Psoas muscle (tissue), 8 donors: ENCODE measurements at places on chromosomes 12 and 14. TPM values are rescaled to one million over a fixed set of nuclear protein-coding genes. Genes with fewer than 3 reads are reported as not detected.

DNA sequence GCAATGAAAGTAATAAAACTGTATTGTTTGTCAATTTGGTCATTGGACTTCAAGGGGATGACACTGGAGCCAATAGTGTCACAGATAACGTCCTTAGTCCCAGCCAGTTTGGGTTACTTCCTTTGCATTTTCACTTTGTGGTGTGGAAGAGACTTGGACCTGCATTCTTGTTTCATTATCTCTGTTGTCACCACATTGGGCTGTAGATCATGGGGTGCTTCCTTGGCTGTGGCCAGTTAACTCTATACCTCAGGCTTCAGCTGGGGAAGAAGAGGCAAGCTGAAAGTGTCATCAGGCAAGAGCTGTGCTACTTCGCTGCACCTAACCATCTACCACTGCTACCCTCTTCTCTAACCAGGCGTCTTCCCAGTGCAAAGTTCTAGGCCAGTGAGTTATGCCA is 15.1 kb upstream of the CISTR start:
- no peaks in the 10 kb centered on the region for H3K36me3 ChIP-seq
- H3K4me1 ChIP-seq, result no peaks in the 10 kb centered on the region

Gene SLCO1B1
- total RNA-seq, result not detected

- H3K27ac ChIP-seq, result peak within 1 kb of the TSS; percentile 46
- H3K4me3 ChIP-seq, result peak within 1 kb of the TSS; percentile 71
- H3K36me3 ChIP-seq, result no peaks in the 10 kb centered on the region
These were observed at the start of gene STXBP6 for GRCh38 chr14:25049568-25050268. TSS of gene STXBP6 (minus strand) at chr14:25050147. CDS start at chr14:24974818, 75,329 bp downstream.

Gene MYBPC1
- total RNA-seq, result 4,505 TPM

GRCh38 chr12:104578453-104578852 is 121.7 kb downstream of the CHST11 start:
- no peaks in the 10 kb centered on the region for H3K4me1 ChIP-seq
- no peaks in the 10 kb centered on the region for H3K36me3 ChIP-seq
- no peak overlapping the region for H3K4me3 ChIP-seq
- peaks cover 1% of the 10 kb centered on the region for H3K27me3 ChIP-seq
- no peak overlapping the region for H3K27ac ChIP-seq
- DNase-seq, result no peak

GRCh38 chr12:95789126-95790032 is 1.2 kb downstream of the NTN4 start:
- no peak overlapping the region for H3K27ac ChIP-seq
- no peaks in the 10 kb centered on the region for H3K36me3 ChIP-seq
- no peaks in the 10 kb centered on the region for H3K4me1 ChIP-seq
- DNase-seq, result peak; percentile 21
- H3K27me3 ChIP-seq, result peaks cover 8% of the 10 kb centered on the region

Gene KERA
- not detected for total RNA-seq

Gene TMEM121
- 0.38 TPM for total RNA-seq

- H3K4me1 ChIP-seq, result no peaks in the 10 kb centered on the region
- H3K27ac ChIP-seq, result no peak overlapping the region
- DNase-seq, result no peak
- no peaks in the 10 kb centered on the region for H3K27me3 ChIP-seq
- no peak overlapping the region for H3K4me3 ChIP-seq
These were observed 354.3 kb downstream of the CEP128 start for GRCh38 chr14:80587096-80587724.

GRCh38 chr12:54941659-54942058 is 42.9 kb downstream of the TESPA1 start:
- no peak for DNase-seq
- no peaks in the 10 kb centered on the region for H3K4me1 ChIP-seq

- no peaks in the 10 kb centered on the region for H3K36me3 ChIP-seq
- H3K4me3 ChIP-seq, result no peak overlapping the region
- H3K4me1 ChIP-seq, result no peaks in the 10 kb centered on the region
- no peak overlapping the region for H3K27ac ChIP-seq
- H3K27me3 ChIP-seq, result no peaks in the 10 kb centered on the region
These were observed 60.6 kb upstream of the KCNA1 start for GRCh38 chr12:4849115-4849541.

Gene RPL10L
- total RNA-seq, result not detected

DNA sequence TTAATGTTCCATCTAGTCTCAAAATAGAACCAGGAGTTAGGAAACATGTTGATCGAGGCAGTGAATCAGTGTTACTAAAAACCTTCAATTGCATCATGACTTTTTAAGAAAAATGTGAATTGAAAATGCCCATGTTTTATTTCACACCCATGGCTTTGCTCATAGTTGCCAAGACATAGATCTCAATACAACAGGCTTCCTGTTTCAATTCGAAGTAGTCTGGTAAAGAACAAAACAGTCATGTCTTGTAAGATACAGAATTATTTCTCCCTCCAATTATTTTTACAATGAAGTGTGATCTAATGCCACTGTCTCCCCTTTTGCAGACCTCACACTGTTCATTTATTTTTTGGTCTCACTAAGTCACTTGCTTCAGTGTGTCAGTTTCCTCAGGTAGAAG is 44.6 kb upstream of the FAR2 start:
- no peak for DNase-seq
- H3K27ac ChIP-seq, result no peak overlapping the region
- no peak overlapping the region for H3K4me3 ChIP-seq
- H3K27me3 ChIP-seq, result no peaks in the 10 kb centered on the region
- no peaks in the 10 kb centered on the region for H3K36me3 ChIP-seq

DNA sequence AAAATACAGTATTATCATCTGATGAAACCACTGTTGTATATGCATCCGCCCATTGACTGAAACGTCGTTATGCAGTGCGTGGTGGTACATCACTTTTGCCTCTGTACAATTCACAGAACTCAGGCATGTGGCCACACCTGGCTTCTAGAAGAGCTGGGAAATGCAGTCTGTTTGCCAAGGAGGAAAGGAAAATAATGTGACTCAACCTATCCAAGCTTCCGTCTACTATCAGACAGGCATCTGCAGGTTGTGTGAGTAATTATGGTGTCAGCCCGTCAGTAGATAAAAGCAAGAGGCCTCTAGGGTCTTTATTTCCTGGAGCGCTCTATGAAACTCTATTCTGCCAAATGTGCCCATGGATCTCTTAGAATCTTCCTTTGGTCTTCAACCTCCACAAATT is 111.6 kb downstream of the BBS10 start:
- H3K27ac ChIP-seq, result no peak overlapping the region
- H3K4me1 ChIP-seq, result no peaks in the 10 kb centered on the region
- no peak for DNase-seq
- H3K4me3 ChIP-seq, result no peak overlapping the region
- no peaks in the 10 kb centered on the region for H3K27me3 ChIP-seq

GRCh38 chr12:71216725-71217579 is 59.2 kb upstream of the TSPAN8 start:
- no peaks in the 10 kb centered on the region for H3K36me3 ChIP-seq
- H3K4me1 ChIP-seq, result no peaks in the 10 kb centered on the region
- H3K4me3 ChIP-seq, result no peak overlapping the region
- no peaks in the 10 kb centered on the region for H3K27me3 ChIP-seq

- no peaks in the 10 kb centered on the region for H3K36me3 ChIP-seq
- H3K27me3 ChIP-seq, result no peaks in the 10 kb centered on the region
- no peak for DNase-seq
- no peak overlapping the region for H3K4me3 ChIP-seq
- no peak overlapping the region for H3K27ac ChIP-seq
These were observed 102.7 kb downstream of the DACT1 start for GRCh38 chr14:58740379-58740935.

DNA sequence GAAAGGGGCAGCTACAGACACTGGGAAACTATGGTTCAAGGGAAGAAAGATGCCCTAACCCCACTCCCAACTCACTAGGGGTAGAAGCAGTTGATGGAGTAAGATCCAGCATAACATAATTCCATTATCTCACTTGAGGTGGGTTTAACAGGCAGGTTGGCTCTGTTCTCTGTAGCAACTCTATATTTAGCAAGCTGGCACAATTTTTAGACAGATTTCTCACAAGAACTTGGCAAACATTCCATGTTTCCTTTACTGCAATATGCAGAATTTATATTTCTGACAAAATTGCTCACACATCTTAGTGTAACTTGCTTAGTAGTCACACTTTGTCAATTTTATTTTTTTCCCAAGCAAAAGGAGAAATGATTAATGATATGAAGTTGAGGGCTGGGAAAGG is 475.4 kb downstream of the RMST start:
- H3K36me3 ChIP-seq, result no peaks in the 10 kb centered on the region
- DNase-seq, result no peak
- no peaks in the 10 kb centered on the region for H3K27me3 ChIP-seq
- no peak overlapping the region for H3K27ac ChIP-seq

Gene PRICKLE1
- 7.6 TPM for total RNA-seq

Gene ZBTB42
- total RNA-seq, result 7.0 TPM

DNA sequence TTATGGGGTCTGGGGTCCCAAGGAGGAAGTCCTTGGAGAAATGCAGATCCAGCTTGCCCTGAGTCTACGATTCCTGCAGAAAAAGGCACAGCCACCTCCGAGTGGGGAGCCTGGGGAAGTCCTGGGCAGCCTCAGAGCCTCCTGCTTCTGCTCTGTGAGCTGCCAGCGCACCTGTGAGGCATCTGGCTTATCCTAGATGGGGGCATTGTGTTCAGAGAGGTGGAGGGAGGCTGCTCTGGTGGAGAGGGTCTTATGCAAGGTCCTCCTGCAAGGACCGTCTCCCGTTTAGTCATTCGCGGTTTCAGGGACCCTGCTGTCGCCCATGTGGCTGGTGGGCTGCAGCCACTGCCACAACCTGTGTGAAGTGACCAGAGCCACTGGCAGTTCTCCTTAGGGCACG is 53.0 kb upstream of the PRMT8 start:
- H3K4me3 ChIP-seq, result no peak overlapping the region
- H3K4me1 ChIP-seq, result no peaks in the 10 kb centered on the region
- DNase-seq, result no peak
- no peaks in the 10 kb centered on the region for H3K27me3 ChIP-seq

Gene HOXC12
- not detected for total RNA-seq

Gene NT5DC3
- 64.2 TPM for total RNA-seq

Gene SELPLG
- 2.0 TPM for total RNA-seq

Gene TPPP2
- 2.2 TPM for total RNA-seq

DNA sequence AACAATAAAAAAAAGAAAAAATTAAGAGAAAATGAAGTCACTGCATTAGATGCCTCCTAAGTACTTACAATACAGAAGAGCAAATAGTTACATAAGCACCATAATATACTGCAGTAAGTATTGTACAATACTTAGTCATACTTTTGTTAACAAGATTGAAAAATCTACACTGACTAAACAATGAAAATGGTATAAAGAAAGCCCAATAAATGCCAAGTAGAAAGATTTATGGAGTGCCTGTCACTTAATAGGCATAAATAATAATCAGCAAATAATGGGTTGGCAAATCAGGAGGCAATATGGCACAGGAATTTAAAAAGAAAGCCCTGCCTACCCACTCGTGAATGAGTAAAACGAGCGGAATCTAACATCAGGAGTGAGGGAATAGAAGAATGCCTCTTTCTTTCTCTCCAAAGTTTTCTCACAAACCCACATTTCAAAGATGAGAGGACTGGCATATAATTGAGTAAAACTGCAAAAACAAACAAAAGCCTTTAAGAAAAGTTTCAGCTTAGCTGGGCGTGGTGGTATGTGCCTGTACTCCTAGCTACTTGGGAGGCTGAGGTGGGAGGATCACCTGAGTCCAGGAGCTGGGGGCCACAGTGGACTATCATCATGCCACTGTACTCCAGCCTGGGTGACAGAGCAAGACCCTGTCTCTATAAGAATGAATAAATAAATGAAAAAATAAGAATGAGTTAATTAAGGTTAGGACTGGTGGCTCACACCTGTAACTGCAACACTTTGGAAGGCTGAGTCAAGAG is 36.1 kb downstream of the CRY1 start:
- H3K27me3 ChIP-seq, result no peaks in the 10 kb centered on the region
- H3K4me1 ChIP-seq, result peaks cover 9% of the 10 kb centered on the region
- no peaks in the 10 kb centered on the region for H3K36me3 ChIP-seq
- DNase-seq, result no peak
- H3K4me3 ChIP-seq, result no peak overlapping the region

DNA sequence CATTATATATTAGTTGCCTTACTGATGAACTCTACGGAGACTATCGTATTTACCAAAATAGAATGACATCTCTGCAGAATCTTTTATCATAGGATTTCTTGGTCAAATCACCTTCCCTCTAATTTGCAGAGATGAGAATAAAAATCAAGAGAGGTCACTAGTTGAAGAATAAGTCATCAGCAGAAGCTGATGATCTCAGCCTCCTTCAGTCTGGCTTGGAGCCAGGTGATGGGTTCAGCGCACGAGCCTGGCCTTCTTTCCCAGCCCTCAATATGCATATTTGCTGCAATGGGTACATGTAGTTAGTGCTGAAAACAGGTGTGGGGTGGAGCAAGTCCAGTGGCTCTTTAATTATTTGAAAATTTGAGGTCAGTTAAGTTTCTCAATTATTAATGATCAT is 19.2 kb upstream of the EMP1 start:
- H3K36me3 ChIP-seq, result no peaks in the 10 kb centered on the region
- peaks cover 4% of the 10 kb centered on the region for H3K4me1 ChIP-seq
- no peaks in the 10 kb centered on the region for H3K27me3 ChIP-seq
- H3K4me3 ChIP-seq, result no peak overlapping the region

- no peak overlapping the region for H3K27ac ChIP-seq
- peaks cover 52% of the 10 kb centered on the region for H3K4me1 ChIP-seq
- H3K36me3 ChIP-seq, result no peaks in the 10 kb centered on the region
- H3K4me3 ChIP-seq, result no peak overlapping the region
- H3K27me3 ChIP-seq, result no peaks in the 10 kb centered on the region
- DNase-seq, result no peak
These were observed 43.8 kb downstream of the MED13L start for GRCh38 chr12:116233669-116234068.

GRCh38 chr12:80242321-80242720 is 143.0 kb downstream of the OTOGL start:
- H3K36me3 ChIP-seq, result no peaks in the 10 kb centered on the region
- H3K27ac ChIP-seq, result no peak overlapping the region
- no peak for DNase-seq
- no peak overlapping the region for H3K4me3 ChIP-seq

DNA sequence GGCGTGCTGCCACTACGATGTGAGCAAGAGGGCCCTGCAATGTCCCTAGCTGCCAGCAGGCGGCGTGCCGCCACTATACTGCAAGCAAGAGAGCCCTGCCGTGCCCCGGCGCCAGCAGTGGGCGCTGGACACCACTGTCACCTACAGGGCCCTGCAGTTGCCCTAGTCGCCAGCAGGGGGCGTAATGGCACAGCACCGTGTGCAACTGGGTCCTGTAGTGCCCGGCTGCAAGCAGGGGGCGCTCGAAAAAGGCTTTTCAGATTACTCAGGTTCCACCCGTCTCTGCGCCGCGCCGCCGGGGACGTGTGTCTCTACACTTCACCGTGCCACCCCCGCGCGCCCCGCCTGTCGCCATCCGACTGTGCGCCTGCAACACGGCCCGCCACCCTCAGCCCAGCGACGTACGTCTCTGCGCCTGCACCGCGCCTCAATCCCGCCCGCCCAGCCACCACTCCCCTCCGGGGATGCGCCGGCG is 1356.9 kb downstream of the TMEM121 start:
- DNase-seq, result peak; percentile 32
- H3K4me3 ChIP-seq, result no peak overlapping the region
- H3K36me3 ChIP-seq, result no peaks in the 10 kb centered on the region
